Stimulated activated CD4-positive, alpha-beta T cell treated with anti-CD3 and anti-CD28 coated beads, TNF-alpha, amount 100 ng/mL, for 4 hours (primary cell): ENCODE measurements at places on chromosomes 12 and 14.

GRCh38 chr12:80190001-80190400 is 90.7 kb downstream of the OTOGL start:
- no peak for DNase-seq

- DNase-seq = no peak
These were observed 266.2 kb downstream of the C12orf75 start for GRCh38 chr12:105596731-105597130.

GRCh38 chr14:65966188-65966587 is 520.0 kb upstream of the CCDC196 start:
- DNase-seq = no peak

- DNase-seq = no peak
These were observed 242.0 kb upstream of the MDGA2 start for GRCh38 chr14:47917344-47917954.

DNA sequence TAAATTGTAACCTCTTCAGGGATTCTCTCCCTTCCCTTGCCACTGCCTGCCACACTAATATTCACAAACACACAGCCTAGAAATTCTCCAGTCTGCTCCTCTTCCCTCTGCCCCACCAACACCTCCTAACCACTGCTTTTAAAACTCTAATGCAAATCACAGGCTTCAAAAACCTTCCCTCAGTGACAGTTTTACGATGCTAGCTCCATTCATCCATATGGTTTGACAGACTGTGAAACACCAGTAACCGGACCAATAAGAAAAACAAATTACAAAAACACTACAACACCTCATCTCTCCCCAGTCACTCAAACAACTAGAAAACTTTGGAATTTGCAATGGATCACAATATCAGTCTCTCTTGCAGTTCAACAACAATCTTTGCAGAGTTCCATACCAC is 5.7 kb downstream of the DPF3 start:
- no peak for DNase-seq
